ENCODE measurements at places on chromosomes 12 and 14.

DNA sequence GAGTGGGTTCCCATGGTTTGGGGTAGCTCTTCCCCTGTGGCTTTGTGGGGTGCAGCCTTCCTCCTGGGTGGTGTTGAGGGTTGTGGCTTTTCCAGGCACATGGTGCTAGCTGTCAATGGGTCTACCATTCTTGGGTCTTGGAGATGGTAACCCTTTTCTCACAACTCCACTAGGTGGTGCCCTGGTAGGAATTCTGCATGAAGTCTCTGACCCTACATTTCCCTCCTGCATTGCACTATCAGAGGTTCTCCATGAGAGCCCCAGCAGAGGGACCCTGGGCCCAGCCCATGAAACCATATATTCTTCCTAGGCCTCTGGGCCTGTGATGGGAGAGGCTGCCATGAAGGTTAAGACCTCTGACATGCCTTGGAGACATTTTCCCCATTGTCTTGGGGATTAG is 1093.3 kb downstream of the SLC16A7 start:
- no peak for DNase-seq

DNA sequence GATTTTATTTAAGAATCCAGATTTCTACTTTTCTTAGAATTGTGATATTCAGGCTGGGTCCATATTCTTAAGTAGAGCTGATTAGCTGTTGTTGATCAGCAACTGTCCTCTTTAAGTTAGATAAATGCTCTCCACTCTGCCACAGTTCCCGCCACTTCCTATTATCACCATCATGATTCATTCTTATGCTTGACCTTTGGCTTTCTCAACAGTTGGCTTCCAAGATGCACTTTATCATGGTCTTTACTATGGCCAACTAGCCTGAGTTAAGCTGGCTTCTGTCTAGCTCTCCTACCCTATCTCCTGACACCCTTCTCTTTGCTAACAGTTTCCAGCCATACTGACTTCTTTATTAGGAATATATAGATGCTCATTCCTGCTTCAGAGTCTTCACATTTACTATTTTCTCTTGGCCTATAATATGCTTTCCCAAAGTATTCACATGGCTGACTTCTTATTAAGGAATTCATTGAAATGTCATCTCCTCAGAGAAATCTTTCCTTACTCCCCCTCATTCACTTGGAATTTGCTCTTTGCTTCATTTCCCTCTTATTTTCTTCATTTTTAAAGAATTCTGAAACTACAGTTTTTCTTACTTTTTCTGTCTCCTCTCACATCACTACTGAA is 149.0 kb upstream of the IGF1 start:
- peak; percentile 16 for DNase-seq

GRCh38 chr12:15605881-15606590 is 183.2 kb downstream of the EPS8 start:
- DNase-seq: no peak

DNA sequence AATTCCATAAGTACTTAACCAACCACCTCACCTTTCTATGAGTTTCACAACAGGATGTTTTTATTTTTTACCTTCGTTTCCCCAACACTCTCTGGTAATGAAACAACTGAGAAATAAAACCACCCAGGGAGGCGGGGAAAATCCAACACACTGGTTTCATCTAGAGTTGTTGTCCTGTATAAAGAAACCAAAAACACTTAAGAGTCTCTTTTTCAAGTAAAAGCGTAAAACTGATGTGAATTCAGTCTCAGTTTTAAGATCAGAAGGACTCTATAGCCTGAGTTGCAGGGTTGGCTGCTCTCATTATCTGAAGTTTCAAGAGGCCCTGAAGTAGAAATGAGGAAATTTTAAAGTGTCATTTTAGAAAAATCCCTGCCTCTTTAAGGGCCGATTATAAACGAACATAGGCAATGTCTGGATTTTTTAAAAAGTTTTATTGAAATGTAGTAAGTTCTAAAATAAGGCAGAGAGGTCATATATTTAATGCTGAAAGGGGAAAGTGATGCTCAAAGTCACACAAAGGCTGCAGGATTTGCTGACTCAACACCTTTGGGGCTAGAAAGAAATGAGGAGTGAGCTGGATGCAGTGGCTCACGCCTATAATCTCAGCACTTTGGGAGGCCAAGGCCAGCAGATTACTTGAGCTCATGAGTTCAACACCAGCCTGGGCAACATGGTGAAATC is 27.2 kb downstream of the HIGD1C start:
- DNase-seq: no peak

DNA sequence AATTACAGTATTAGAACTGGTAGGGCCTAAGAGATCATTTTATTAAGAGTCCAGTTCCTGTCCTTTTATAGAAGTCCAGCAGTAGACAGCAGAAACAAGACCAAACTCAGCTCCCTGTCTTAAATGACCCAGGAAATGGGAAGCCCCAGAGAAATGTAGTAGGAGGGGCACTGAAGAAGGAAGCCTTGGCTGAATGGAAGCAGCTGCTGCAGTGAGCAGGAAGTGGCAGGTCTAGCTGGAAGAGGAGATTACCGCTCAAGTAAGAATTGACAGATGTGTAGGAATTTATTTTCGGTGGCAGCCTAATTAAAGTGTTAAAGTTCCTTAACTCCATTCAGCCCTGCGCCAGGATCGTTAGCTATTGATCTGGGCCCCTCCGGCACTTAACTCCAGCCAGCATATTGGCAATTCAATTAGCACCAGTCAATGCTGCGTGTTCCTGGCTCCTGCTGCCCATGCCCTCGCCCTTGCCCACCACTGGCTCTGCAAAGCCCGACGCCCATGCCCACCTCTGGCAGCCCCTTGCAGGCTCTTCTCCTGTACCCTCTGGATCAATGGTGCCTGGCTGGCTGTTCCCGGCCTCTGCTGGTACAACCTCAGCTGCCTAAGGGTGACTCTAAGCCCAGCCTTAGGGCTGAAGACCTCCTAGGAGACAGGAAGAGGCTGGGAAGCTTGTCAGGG is 21.1 kb downstream of the ZFHX2 start:
- no peak for DNase-seq

GRCh38 chr12:91851741-91852477 is 293.7 kb downstream of the BTG1 start:
- no peak for DNase-seq

DNA sequence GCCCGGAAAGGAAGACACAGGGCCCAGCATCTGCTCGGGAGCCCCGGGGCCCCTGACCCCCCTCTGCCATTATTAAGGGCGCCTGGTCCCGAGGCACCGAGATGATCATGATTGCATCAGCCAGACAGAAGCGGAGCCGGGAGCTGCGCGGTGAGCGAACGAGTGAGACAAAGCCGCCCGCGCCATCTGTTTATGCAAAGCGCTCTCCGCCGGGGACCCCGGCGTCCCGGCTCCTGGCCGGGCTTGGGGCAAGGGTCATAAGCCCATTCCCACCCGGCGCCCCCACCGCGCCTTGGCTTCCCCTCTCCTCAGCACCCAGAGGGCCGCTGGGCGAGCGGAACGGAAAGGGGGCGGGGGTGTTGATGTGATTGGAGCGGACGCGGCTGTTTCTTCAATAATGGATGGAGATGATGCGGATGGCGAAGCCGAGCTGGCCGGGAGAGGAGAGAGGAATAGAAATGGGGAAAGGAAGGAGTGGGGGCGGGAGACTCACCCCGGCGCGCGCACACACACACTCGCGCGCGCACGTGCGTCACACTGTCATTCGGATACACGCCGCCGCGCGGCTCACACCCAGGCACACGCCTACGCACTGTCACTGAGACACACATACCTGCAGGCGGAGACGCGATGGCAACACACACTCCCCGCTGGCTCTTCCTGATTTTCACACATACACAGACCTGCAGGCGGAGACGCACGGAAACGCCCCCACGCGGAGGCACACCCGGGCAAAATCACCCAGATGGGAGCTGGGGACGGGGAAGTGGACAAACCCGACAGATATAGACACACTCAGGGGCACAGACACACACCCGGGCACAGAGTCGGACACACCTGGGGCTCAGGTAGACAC is 10.7 kb downstream of the STAC3 start:
- DNase-seq: peak; percentile 13

DNA sequence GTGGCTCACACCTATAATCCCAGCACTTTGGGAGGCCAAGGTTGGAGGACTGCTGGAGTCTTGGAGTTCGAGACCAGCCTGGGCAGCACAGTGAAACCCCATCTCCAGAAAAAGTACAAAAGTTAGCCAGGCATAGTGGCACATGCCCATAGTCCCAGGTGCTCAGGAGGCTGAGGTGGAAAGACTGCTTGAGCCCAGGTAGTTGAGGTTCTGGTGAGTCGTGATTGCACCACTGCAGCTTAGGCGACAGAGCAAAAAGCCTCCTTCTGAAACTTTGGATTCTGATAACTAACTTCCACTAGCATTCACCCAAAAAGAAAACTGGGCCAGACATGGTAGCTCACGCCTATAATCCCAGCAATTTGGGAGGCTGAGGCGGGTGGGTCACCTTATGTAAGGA is 6.6 kb downstream of the BTBD7 start:
- DNase-seq: no peak

DNA sequence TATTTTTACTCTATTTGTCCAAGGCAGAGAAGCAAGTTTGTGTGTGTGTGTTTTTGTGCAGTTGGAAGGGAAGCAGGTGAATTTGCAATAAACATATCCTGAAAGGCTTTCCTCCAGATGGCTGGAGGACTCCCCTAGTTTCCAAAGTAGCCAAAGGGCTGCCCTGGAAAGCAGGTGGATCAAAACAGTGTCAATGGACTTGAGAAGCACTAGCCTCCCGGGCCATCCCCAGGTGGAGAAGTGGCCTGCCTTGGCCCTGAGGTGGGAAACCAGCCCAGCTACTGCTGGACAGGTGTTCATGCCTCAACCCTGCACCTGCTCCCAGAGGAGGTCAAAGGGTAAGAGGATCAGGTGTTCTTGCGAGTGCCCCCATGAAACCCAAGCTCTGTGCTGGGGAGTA is 1046.9 kb downstream of the VRK1 start:
- DNase-seq: no peak

- DNase-seq: no peak
Measured at GRCh38 chr14:105450864-105451720, 23.5 kb upstream of the CRIP2 start.

DNA sequence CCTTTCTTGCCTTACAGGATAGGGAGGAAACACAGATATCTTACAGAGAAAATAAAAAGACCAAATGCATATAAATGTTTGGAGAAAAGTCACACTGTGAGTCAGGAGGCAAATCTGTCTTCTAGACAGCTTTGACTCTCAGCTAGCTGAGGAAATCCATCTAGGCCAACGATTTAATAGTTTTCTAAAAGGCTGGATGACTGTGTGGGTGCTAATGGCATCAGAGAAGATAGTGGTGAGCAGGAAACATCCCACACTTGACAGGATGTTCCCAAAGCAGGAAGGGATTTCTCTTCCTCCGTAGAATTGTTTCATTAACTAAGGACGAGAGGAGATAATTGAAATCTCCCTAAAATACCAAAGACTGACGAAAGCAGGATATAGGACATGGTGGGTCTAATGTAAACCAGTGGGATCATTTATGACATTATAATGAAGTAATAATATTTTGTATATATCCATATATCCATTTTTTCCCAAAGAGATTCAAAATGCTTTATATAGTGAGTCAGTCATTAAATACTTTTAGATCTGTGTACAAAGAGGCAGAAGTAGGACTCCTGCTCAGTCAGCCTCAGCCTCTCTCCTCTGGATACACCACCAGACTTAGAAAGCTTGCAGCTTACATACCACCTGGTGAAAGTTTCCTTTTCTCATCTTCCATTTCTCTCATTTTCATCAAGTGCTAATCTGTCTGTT is 44.3 kb upstream of the PSMA6 start:
- no peak for DNase-seq

DNA sequence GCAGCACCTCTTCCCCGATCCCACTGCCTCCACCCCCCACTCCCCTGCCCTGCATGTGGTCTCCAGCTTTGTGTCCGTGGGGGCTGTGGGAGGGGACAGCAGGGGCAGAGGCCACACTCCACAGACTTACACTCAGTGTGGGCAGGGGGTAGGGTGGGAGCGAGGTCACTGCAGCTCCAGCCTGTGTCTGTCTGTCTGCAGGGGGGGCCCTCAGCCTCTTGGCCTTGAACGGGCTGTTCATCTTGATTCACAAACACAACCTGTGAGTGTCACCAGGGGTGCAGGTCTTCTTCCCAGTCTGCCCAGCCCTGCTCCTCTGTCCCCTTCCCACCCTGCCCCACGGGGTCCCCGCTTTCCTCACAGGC is 6.5 kb downstream of the NOC4L start:
- no peak for DNase-seq

GRCh38 chr12:12736759-12737676 is 19.9 kb downstream of the CDKN1B start:
- no peak for DNase-seq

GRCh38 chr12:6708960-6709394 is 8.4 kb upstream of the PIANP start:
- DNase-seq: no peak

GRCh38 chr12:108833355-108833733 is 24.0 kb downstream of the SSH1 start:
- DNase-seq: peak; percentile 90

GRCh38 chr12:40058721-40059190 is 47.1 kb downstream of the SLC2A13 start:
- DNase-seq: no peak

DNA sequence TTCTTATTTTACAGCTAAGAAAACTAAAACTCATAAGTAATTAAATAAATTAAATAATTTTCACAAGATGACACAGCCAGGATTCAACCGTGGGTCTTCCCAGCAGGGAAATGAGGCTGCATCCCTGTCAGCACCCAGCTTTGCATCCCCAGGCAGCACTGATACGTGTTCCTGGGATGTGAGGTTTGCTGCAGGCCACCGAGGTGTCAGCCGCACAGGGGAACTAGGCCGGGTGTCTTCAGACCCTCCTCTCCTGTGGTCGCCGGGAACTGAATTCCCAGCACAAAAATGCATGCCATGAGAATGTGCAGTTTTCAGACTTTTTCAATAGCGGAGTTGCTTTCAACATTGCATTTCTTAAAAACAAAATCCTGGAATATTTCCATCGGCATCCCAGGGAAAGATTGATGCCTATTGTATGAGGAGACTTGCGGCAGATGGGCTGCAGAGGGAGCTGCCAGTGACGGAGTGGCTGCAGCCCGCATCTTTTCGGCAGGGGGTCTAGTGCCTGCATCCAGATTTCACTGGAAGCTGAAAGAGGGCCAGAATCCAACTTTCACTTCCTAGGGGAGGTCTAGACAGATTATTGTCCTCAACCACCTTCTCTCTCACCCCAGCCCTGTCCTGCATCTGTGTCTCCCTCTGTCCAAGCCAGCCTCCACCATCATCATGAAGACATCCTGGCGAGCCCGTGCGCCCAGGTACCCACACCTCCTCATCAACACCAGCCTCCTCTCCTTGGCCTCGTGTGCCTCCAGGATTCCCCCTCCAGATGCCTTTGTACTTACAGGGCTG is 12.6 kb downstream of the LRTM2 start:
- DNase-seq: no peak

- DNase-seq: no peak
Measured at GRCh38 chr14:66999978-67000377, 189.3 kb upstream of the GARIN2 start.

DNA sequence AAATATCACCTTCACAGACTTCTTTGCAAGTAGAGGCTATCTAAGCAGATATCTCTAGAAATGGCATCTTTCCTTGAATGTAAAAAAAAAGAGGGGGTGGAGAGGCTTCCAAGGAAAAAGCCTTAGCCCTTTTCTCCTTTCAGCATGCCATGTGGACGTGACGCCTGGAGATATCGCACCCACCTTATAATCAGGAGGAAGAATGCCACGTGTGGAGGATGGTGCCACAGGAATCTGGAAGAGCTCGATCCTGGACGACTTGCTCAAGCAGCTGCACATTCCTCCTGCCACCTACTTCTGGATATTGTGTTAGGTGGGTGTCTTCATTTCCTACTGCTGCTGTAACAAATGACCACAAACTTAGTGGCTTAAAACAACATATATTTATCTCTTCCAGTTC is 203.6 kb downstream of the NUAK1 start:
- no peak for DNase-seq

- DNase-seq: no peak
Measured at GRCh38 chr14:99554757-99555531, 49.1 kb downstream of the CCDC85C start.
